Sciatic nerve (tissue), 2 donors: ENCODE measurements at places on chromosomes 16 and 17. TPM values are rescaled to one million over a fixed set of nuclear protein-coding genes. Genes with fewer than 3 reads are reported as not detected.
A peak's percentile ranks its signal among the peaks of the same experiment; 100 is the strongest.

- DNase-seq: no peak
Observed at GRCh38 chr17:14204084-14204483, 32.6 kb downstream of the CDRT15 start.

- DNase-seq: no peak
Observed at GRCh38 chr17:57535249-57535966, 209.7 kb downstream of the CCDC182 start.

DNA sequence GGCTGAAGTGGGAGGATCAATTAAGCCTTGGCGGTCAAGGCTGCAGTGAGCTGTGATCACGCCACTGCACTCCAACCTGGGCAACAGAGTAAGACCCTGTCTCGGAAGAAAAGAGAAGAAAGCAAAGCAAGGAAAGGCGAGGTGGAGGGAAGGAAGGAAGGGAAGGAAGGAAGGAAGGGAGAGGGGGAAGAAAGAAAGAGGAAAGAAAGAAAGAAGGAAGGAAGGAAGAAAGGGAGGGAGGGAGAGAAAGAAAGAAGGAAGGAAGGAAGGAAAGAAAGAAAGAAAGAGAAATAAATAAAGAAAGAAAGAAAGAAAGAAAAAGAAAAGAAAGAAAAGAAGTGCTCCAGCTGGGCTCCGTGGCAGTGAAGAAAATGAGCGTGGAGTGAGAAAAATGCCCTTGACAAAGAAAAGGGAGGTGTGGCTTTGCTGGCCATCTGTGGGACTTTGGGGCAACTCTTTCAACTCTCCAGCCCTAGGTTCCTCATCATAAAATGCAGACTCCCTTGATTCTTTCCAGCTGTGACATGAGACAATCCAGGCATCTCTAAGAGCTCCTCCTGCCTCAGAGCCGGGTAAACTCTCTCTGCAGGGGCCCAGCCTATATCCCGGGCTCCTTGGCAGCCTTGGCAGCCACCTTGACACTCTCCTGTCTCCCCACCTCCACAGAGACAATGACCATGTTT lies 2.4 kb downstream of the GSDMA start:
- no peak for DNase-seq

Gene GAST
- not detected for total RNA-seq

DNA sequence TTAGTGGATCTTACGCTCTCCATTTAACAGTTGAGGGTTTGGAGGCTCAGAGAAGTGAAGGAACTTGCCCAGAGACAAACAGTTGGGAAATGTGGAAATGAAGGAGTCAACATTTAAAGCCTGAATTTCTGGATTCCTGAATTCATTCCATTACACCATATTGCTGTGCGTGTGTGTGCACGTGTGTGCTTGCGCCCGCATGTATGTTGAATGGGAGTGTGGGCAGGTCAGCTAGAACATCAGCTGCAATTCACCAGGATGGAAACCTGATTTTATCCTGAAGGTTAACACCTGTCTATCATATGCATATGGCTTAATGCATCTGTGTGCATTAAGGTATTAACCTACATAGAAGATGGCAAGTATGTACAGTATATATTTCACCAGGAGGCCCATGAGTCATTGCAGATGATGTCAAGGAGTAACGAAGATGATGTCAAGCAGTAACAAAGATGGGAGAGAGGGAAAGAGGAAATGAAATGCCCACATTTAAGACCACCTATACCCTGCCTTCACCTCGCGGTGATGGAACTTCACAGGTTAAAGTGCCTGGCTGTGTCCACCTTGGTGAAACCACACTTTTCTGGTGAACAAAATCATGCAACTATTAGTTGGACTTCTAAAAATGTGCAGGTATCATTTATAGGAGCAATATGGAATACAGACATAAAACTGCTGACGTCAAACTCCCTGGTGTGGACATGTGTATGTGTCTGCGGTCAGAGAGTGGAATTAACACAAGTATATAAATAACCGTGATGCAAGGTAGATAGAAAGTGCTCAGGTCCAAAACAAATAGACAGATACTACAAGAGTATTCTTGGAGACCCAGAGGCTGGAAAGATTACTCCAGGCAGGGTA lies 832 bp upstream of the ADAP2 start:
- no peak for DNase-seq

- no peak for DNase-seq
Observed at GRCh38 chr17:38882870-38883269, 13.0 kb downstream of the LASP1 start.

DNA sequence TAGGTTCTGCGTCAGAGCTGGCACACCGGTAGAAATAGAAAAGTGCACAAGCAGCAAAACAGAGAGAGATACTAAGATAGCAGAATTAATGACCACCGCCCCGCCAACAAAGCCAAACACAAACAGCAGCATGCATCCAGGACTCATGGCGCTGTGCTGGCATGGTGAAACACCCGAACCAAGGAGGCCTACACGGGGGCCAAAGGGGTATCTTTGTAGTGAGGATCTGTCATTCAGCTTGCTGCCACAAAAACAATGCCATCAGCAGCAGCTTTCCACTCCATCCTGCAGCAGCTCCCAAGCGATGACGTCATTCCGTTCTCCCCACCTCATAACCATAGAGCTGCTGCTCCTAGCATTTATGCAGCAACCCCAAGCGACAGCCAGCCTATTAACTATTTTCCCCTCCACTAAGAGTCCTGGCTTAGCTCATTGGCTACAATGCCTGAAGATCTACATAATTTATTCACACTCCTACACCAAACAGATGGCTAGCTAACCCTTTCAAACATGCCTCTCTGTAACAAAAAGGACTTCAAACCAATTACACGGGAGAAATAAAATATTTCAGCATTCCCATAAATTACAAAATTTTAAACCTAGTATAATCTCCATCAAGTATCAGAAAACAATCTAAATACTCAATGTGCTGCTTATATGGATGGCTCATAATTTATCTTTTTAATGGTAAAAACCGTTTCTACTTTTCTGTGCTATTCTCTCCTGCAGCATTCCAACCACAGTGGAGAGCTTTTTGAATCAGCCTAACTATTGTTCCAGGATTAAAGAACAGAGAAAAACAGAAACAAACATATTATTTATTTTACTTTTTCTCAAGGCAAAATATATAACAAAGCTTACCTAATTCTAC lies 73.9 kb downstream of the SPAG9 start:
- DNase-seq: peak; percentile 83
